ENCODE measurements at places on chromosomes 5 and 9.

- peak; percentile 88 for DNase-seq
Measured at GRCh38 chr9:88537761-88538091, 2.7 kb downstream of the NXNL2 start.

GRCh38 chr9:811106-811531 is 30.4 kb upstream of the DMRT1 start:
- DNase-seq, result no peak

DNA sequence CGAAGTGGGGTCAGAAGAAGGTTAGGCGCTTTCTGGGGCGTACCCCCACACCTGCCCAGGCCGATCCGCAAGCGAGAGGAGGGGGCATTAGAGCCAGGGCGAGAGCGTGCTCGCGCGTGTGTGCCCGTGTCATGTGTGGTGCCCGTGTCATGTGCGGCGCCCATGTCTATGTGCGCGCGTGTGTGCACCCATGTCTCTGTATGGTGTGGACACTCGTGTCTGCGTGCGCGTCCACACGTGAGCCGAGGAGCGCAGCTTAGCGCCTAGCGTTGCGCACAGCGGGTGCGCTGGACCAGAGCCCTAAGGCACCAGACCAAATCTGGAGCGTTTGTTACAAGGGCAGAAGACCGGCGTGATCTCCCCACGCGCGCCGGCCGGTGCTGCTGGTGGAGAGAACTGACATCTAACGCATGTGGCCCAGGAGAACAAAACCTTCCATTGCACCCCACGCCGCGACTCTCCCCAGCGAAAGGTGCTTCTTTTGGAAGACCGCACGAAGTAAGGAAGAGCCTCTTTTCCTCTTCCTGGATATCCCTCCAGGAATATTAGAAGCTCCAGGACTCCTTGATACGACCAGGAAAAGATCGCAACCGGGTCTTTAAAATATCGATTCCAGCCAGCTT is 644 bp downstream of the NIM1K start:
- DNase-seq, result peak; percentile 28

- DNase-seq, result no peak
Measured at GRCh38 chr5:68884144-68884754, 209.6 kb upstream of the SLC30A5 start.

DNA sequence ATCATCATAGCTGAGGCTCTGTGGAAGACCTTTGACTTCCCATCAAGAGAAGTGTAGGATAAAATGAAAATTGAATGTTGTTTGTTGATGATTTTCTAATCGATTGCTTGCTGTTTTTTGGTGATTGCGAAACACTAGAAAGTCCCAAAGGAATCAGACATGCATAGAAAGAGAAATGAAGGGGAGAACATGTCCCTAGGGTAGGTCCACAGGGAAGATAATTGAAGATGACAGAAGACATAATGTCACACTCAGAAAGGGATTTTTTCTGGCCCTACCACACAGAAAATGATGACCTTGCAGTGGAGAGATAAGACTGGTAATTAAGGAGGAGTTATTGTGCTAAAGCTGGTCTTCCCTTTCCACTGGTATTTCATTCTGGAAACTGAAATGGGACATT is 62.8 kb downstream of the INSYN2B start:
- no peak for DNase-seq

GRCh38 chr5:174303437-174304045 is 258.0 kb downstream of the NSG2 start:
- DNase-seq, result no peak

GRCh38 chr9:4415281-4415680 is 75.0 kb upstream of the SLC1A1 start:
- peak; percentile 21 for DNase-seq

DNA sequence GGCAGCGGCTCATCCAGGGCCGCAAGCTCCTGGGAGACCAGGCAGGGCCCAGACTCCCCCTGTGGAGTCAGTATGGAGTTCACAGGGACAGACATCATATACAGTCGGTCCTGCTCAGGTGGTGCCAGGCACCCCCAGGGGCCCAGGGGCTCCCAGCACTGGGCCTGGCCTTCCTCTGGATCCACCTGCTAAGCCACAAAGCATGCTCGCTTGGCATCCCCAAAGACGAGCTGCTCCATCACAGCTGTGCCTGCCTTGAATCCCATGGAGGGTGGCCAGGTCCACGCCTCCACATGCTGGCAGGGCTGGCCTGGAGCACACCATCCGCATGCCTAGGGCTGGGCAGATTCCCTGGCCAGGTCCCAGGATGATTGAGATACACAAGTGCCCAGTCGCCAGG is 4.6 kb downstream of the BICD2 start:
- DNase-seq, result peak; percentile 97

GRCh38 chr5:115696141-115696650 is 70.4 kb upstream of the TMED7 start:
- DNase-seq, result no peak

DNA sequence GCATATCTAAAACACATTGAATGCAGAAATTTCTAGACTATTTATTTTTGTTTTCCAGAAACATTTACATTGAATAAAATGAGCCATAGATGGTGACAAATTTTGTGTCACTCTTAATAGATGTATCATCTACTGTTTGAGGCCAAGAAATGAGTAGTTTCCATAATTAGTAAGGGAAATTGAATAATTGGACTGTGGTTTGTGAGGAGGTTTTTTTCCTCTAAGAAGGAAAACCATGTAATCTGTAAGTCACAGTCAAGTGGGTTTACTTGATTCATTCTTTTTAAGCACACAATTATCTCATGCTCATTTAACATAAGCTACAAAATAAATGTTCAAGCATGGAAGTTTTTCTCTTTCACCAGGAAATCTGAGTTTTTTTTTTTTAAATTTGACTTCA is 876.4 kb downstream of the NR2F1-AS1 start:
- no peak for DNase-seq

DNA sequence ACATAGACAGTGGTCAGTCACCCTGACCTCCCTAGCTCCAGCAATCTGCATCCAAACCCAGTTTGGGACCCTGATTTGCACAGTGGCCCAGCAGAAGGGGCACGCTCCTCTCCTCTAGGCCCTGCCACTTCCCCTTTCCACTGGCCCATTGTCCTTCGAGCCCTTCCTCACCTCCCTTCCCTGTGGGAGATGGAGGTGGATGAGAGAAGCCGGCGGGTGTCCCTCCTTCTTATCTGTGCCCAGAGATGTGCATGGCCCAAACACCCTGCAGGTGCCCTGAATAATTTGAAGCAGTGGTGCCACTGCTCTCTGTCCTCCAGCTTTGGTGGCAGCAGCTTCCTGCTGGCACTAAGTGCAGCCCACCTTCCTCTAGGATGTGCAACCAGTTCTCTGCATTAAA is 140.0 kb downstream of the BARX1 start:
- DNase-seq, result no peak

GRCh38 chr5:63053019-63053638 is 474.5 kb downstream of the LRRC70 start:
- no peak for DNase-seq

- no peak for DNase-seq
Measured at GRCh38 chr5:171710451-171711024, 75.1 kb upstream of the SMIM23 start.

- no peak for DNase-seq
Measured at GRCh38 chr9:72060513-72060912, at the start of gene C9orf57. TSS of gene C9orf57 (minus strand) at chr9:72060613. CDS start at chr9:72059331, 1,282 bp downstream.

- DNase-seq, result peak; percentile 18
Measured at GRCh38 chr9:132207839-132208615, 46.2 kb downstream of the NTNG2 start.

- DNase-seq, result no peak
Measured at GRCh38 chr9:38670542-38671371, 49.2 kb downstream of the FAM240B start.

DNA sequence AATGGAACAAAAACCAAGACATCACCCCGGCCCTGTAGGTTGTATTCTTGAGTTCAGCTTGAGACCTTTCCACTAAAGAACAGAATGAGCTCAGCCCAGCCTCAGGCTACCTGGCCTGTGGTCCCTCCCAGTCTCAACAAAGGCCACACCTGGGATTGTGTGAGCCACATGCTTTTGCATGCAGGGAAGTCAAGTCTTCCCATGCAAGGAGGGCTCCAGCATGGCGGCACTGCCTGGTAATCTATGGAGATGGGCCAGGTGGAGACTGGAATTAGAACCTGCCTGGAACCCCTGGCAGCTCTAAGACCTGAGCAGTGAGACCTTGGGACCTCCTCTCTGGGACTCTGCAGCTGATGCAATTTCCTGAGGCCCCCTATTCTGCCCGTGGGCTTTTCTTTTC is 49.4 kb upstream of the OTULINL start:
- no peak for DNase-seq

- DNase-seq, result no peak
Measured at GRCh38 chr5:76732405-76733048, 16.6 kb downstream of the F2R start.

GRCh38 chr5:31218978-31219377 is 25.5 kb downstream of the CDH6 start:
- DNase-seq, result no peak

All from myocyte (in vitro differentiated cells).